Inflammatory macrophage treated with lipopolysaccharide for 1 hour (primary cell): ENCODE measurements at places on chromosomes 3 and 15.

DNA sequence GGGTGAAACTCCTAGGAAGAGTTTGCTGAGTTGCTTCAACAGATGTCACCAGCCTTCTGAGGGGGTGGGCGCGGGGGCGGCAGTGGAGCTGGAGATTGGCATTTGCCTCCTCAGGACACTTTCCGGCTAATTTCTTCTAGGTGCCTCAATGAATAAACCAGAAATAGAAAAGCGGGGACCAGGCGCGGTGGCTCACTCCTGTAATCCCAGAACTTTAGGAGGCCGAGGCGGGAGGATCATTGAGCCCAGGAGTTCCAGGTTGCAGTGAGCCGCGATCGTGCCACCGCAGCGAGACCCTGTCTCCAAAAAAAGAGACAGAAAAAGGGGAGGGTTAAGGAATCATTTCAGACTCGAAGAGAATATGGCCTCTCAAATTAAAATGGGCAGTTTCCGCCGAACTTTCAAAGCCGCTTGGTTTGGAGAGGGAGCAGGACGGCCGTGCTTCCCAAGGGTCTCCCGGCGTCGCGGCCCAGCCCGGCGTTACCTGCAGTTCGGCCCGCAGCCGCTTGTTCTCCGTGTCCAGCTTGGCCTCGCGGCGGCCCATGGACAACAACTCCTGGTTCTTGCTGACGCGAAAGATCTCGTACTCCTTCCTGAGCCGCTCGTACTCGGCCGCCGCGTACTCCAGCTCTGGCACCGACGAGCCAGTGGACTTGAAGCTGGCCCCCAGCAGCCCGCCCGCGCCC lies 587 bp downstream of the NPHP3 start:
- peak; percentile 46 for DNase-seq

- no peak for DNase-seq
These were observed 138.3 kb downstream of the RYR3 start for GRCh38 chr15:33448961-33449606.

DNA sequence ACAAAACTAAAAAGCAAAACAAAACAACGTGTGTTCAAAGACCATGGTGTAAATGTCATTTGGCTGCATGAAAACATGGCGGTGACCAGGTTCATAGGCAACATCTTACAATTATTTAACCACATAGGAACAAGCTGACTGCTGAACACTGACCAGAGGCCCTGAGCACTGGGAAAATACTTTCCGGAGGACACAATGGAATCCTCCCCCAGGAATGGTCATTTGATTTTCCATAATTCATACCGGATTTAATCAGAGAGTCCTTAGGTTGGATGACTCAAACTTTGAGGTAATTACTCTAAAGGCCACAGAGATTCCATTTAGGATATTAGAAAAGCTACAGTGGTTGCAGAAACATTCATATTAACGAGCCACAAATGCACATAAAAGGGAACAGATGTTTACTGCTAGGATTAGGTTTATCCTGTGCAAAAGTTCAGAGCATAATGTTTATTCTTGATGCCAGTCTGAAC lies 254.7 kb downstream of the NR1D2 start:
- no peak for DNase-seq

- DNase-seq = no peak
These were observed 54.5 kb downstream of the ATR start for GRCh38 chr3:142523921-142524566.

GRCh38 chr3:110579840-110580550 lies 491.6 kb upstream of the NECTIN3 start:
- no peak for DNase-seq

- no peak for DNase-seq
These were observed 57.9 kb upstream of the CACNA2D3 start for GRCh38 chr3:54064486-54064885.

DNA sequence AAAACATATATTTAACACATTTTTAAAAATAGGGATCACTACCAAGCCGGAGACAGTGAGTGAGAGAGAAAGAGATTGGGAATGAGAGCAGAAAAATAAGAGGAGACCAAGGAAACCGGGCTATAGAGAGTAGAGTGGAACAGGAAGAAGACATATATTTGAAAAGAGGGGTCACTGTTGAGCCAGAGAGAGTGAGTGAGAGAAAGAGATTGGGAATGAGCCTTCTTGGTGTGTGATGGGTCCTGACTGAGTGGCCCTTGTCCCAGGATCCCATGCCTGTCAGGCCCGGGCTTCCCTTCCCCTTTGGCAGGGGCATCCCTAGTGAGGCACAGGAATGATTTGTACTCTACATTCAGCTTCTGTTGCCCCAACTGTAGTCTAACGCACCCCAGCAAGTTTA lies 646.6 kb downstream of the NTRK3 start:
- no peak for DNase-seq
